Astrocyte of the hippocampus (primary cell): ENCODE measurements at places on chromosomes 13 and 19.
A peak's percentile ranks its signal among the peaks of the same experiment; 100 is the strongest.

DNA sequence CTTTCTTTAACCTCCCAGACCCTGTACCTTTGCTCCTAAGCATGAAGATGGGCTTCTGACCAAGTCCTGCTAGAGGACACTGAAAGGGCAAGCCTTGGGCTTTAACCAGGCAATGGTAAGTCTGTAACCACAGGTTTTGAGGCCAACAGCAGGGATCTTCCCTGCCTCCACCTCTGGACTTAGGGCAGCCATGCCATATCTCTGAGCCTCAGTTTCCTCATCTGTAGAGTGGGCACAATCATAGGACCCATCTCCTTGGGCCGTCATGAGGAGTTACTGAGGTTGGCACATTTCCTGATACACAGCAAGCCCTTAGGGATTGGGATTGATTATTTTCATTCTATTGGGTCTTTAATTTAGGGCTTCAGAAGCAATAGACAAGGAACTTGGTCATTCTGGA is 14.7 kb downstream of the KLK1 start:
- no peak for DNase-seq

- no peak for DNase-seq
These were observed 45.7 kb upstream of the F7 start for GRCh38 chr13:113059891-113060290.

GRCh38 chr19:28424077-28424476 is 788.9 kb downstream of the UQCRFS1 start:
- no peak for DNase-seq

DNA sequence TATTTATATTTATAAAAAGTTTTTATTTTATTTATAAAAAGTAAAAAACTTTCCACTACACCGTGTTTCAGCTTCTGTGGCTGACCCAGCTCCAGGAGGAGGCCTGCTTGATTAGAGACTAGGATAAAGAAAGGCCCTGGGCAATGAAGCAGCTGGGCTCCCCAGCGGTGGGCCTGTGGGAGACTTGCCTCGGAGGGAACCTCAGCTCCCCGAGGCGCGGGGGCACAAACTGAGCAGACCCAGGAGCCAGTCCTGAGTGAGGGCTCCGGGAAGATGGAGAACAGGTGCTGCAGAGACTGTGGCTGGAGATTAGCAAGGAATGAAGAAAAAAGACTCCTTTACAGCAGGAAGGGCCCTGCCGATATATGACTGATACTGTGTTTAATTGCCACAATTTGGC is 63.8 kb upstream of the GJB6 start:
- DNase-seq = no peak

DNA sequence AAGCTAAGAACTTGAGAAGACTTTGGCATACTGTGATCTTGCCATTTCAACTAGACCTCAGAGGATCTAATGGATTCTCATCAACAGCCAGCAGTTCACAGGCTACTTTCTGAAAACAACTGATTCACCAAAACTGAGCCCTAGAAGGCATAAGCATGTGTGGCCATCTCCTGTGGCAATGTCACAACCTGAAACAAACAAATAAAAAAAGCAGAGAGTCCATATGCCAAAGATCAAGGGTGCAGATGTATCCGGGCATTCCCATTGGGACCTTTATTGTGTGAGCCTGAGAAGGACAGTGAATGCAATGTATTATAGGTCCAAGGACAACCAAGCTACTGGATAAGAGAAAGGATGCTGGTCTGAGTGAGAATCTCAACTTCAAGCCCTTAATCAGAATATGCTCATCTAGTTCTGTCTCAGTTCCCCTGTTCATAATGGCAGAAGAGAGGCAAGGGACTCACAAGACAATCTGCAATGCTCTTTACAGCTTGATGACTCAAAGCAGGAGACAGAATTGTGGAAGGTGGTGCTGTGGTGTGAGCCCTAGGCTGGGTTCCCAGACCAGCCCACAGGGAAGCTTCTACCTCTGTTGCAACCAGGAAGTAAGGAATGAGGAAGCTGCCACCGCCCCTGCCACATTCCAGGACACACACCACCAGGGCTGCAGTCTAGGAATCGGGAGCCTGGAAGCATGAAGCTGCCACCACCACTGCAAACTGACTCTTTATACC is 133.7 kb downstream of the RAP2A start:
- DNase-seq = peak; percentile 16

GRCh38 chr19:31054430-31054829 is 294.8 kb downstream of the TSHZ3 start:
- peak; percentile 53 for DNase-seq

GRCh38 chr19:3374369-3375112 is 8.2 kb downstream of the NFIC start:
- DNase-seq = no peak

GRCh38 chr13:93416736-93417355 is 190.2 kb downstream of the GPC6 start:
- no peak for DNase-seq

GRCh38 chr13:54029720-54030119 is 1001.1 kb downstream of the OLFM4 start:
- DNase-seq = no peak

DNA sequence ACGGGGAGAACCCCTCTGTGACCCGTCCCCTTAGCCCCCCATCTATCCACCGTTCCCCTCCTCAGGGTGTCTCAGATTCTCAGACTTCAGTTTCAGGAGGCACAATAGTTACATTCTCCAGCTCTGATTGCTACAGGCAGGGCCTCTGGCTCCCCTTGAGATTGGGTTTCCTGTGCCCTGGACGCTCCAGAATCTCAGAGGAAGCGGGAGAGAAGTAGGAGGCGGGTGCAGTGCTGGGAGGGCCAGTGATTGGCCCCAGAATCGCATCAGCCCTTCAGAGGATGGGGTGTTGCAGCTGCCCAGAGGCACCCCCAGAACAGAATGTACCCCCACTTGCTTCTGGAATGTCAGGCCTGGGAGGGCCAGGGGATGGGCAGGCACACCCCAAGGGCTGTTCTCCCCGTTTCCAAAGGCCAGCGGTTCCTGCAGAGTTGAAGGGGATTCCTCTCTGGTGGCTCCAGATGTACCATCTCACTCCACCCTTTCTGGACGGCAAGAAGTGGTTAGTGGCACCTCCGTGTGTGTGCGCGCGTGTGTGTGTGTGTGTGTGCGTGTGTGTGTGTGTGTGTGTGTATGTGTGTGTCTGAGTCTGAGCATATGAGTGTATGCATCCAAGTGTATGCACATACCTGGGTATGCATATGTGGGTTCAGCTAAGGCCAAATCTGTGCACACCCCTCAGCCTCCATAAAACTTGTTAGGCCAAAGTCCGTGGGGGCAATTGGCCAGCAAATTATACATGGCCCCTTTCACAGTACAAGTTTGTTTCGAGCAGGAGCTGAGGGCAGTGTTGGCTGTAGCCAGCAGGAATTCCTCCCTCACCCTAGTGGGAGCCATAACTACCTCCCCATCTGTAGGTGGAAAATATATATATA is 35.5 kb downstream of the LYL1 start:
- DNase-seq = no peak

DNA sequence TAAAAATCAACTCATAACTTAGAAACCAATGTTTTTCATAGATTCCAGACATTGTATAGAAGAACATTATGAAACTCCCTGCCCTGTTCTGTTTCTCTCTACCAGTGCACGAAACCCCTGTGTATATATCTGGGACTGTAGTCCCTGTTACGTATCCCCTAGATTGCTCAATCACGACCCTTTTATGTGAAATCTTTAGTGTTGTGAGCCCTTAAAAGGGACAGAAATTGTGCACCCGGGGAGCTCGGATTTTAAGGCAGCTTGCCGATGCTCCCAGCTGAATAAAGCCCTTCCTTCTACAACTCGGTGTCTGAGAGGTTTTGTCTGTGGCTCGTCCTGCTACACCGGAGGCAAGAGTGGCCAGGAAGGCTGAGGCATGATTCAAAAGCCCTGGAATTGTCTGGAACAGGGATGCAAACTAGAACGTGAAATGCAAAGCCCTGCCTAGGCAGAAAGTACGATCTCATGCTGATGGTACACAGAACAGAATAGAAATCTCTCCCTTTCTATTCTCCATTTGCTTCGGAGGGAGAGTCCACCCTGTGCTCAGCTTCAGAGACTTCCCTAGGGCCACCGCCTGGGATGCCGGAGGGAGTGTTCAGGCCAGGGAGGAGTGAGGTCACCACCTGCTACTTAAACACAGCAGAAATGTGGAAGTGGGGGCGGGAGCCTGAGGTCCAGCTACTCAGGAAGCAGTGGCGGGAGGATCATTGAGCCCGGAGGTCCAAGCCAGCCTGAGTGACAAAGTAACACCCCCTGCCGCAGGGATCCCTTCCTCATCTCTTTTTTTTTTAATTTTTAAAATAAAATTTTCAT is 758 bp upstream of the ZNF888 start:
- no peak for DNase-seq

DNA sequence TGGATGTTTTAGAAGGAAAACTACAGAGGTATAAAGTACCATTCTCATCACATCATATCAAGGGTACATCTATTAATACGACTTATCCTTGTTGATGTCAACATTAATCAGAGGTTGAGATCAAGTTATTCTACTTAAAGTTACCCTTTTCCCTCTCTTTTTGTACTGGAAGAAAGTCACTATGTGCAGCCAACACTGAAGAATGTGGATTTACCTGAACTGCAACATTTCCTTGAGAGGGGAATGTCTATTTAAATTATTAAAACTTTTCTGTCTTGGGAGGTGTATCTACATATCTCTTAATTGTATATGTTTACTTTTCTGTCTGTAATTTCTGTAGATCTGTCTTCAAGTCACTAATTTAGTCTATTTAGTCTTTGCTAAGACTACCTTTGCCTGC is 2.5 kb upstream of the FBXL3 start:
- DNase-seq = no peak

DNA sequence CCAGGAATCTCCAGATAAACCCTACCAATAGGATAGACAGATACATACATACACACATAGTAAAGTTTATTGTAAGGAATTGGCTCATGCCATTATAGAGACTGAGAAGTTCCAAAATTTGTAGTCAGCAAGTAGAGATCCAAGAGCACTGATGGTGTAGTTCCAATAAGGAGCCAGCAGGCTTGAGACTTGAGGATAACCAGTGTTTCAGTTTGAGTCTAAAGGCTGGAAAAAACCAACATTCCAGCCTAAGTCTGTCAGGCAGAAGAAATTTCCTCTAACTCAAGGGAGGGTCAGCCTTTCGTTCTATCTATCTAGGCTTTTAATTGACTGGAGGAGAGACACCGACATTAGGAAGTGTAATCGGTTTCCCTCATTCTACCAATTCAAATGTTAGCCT is 110.2 kb upstream of the TSHZ3 start:
- no peak for DNase-seq

GRCh38 chr13:75414036-75414827 is 67.7 kb downstream of the TBC1D4 start:
- DNase-seq = no peak

DNA sequence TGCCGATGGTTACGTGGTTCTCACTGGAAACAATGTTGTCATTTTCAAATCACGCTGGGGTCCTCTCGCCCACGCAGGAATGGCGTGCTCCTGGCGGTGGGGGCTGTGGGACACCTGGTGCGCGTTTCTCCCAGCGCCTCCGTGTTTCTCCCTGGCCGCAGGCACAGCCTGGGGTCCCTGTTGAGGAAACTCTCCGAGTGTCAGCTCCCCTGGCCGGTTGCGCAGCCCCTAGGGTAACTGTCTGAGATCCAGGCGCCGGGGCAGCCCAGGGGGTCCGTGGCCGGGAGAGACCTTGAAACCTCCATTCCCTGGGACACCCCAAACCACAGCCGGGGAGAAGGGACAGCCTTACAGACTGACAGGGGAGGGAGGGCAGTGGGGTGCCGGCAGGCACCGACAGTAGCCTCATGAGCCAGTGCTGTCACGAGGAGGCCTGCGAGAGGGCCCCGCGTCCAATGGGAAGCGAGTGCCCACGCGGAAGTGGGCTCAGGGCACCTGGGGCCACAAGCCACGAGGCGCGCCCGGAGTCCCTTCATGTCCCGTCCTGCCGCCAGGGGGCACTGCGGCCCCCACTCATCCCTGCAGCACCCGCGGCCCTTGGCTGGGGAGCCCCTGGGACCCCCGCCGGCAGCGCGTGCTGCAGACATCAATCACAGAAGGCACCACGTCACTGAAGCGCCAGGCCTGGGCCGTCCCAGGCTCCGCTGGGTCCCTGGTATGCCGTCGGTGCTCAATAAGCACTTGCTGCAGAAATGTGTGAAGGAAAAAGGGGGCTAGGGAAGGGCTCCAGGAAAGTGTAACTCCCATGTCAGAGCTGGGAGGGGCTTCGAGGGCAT is 9.5 kb downstream of the ADAMTSL5 start:
- DNase-seq = peak; percentile 54

DNA sequence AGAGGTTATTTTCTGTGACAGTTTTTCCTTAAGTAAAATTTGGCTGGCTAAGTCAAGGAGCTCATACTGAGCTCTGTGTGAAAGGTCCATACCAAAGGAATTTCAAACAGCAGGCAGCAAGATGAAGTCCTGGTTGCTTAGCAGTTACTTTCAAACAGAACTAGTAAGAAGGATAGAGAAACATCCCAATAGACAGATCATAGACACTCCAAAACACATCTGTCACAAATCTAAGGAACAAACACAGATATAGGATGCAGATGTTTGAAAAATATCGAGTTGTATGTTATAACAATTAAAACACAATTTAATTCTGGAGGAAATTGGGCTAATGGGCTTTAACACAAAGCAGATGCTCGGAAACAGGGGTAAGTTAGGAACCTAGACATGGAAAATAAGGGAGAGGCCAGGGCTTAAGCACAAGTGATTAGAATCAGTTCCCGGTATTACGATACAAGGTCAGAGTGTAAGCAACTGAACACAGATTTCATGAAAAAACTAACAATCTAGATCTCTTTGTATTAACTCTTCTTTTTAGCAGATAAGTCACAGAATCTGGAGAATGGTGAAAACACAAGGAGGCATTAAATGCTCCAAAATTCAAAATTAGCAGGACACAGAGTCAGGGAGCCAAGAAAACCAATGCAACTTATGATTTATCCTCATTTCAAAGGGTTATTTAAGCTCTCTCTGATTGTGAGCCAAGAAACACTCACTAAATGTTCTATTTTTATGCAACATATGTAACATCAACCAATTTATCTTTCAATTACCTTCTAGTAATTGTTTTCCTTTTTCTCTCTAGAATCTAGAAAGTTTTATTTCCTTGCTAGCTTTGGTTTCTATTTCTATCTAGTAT is 1992.9 kb upstream of the PCDH20 start:
- DNase-seq = peak; percentile 13

DNA sequence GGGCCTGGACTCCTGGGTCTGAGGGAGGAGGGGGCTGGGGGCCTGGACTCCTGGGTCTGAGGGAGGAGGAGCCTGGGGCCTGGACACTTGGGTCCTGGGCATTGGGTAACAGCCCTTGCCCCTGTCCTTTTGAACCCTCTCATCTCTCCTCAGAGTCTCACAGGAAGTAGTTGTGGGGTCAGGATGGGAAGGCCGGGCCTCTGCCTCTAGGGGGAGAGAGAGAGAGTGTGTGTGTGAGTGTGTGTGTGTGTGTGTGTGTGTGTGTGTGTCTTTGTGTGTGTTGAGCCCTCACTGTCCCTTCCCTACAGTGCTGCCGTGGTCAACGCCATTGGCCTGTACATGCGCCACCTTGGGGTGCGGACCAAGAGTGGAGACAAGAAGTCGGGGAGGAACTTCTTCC is 10.9 kb downstream of the ARHGEF1 start:
- no peak for DNase-seq
